ENCODE measurements at places on chromosomes 7 and 10.

DNA sequence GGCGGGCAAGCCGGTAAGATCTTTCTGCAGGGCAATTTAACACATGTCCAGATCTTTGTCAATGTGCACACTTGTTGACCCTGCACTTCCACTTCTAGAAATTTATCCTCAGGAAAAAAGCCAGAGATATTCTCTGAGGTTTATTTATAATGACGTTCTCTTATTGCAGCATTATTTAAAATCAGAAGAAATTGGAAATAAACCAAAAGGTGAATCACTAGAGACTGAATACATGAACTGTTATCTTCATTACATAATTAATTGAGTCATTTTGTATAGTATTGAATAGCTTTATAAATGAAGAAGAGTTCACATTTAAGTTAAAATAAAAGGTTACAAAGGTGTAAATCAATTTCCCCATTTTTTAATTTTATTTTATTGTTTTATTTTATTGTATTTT lies 16.3 kb upstream of the SAR1A start:
- DNase-seq: no peak

GRCh38 chr10:126063353-126063791 lies 167.0 kb downstream of the FANK1 start:
- peak; percentile 65 for DNase-seq

- DNase-seq: no peak
Measured at GRCh38 chr7:100221231-100221718, 1.5 kb downstream of the PVRIG start.

DNA sequence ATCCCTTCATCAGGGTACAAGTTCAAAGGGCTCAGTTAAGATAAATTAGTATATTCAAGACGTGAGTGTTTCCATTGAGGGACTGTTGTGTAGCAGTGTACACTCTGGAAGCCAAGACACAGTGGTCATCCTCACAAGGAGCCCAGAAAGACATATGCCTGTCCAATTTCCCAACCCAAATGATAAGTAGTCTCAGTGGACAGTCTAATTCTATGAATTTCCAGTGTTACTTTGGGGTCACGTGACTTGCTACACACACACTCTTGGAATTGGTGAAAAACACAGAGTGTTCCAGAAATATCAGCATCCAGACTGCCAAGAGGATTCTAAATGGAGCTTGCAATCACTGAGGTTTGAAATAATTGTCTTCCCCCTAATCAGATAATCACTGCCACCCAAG lies 365.1 kb downstream of the WDR11 start:
- no peak for DNase-seq

- DNase-seq: no peak
Measured at GRCh38 chr7:147483634-147484292, 1106.8 kb upstream of the C7orf33 start.

DNA sequence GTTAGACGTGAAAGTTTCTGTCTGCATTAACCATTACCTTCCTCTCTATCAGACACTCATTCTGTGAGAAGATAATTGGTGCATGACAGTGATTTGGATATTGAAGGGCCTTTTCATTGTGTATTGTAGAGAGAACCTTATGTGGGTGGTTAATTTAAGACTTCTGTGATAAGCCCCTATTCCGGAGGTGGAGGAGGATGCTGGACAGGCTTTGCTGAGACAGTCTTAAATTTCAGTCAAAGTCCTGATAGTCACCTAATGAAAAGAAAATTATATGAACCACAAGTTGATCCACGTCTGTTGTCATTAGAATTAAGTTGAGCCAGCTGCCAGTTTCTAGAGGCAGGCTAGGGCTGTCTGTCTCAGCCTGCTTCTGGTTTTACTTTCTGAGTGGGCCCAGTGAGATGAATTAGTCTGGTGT lies 62.9 kb downstream of the CELF2 start:
- DNase-seq: no peak

Data from GM04504 (cell line).